CD4-positive, alpha-beta memory T cell (primary cell): ENCODE measurements at places on chromosomes 4 and X. TPM values are rescaled to one million over a fixed set of nuclear protein-coding genes. Genes with fewer than 3 reads are reported as not detected.

DNA sequence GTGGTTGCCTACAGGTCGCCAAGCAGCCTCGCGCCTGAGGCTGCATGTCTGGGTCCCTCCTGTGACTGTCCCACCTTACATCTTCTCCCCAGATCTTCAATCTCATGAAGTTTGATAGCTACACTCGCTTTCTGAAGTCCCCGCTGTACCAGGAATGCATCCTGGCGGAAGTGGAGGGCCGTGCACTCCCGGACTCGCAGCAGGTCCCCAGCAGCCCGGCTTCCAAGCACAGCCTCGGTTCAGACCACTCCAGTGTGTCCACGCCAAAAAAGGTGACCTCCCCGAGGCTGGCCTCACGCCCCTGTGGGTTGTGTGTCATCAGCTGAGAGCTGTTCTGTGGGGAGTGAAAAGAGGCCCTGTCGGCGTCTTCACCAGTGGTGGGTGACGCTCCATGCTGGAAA lies 24.9 kb upstream of the HGFAC start:
- DNase-seq: no peak
- H3K36me3 ChIP-seq: no peaks in the 10 kb centered on the region
- H3K4me1 ChIP-seq: no peaks in the 10 kb centered on the region
- no peaks in the 10 kb centered on the region for H3K27me3 ChIP-seq

- no peak overlapping the region for H3K27ac ChIP-seq
- DNase-seq: no peak
- no peaks in the 10 kb centered on the region for H3K36me3 ChIP-seq
Observed at GRCh38 chr4:159280442-159281172, 177.7 kb downstream of the RAPGEF2 start.

DNA sequence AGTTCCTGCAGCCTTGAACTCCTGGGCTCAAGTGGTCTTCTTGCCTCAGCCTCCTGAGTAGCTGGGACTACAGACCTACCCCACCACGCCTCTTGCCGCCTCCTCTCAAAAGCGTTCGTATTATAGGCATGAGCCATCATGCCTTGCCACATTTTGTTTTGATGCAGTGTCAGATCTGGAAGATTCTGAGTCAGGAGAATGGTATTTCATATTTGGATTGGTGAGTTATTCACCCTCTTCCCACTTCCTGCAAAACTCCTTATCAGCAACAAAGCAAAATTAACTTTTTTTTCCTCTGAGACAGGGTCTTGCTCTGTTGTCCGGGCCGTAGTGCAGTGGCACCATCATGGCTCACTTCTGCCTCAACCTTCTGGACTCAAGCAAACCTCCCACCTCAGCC lies 29.6 kb downstream of the REST start:
- H3K4me1 ChIP-seq: no peaks in the 10 kb centered on the region
- H3K36me3 ChIP-seq: peaks cover 3% of the 10 kb centered on the region
- DNase-seq: no peak
- no peak overlapping the region for H3K4me3 ChIP-seq
- no peaks in the 10 kb centered on the region for H3K27me3 ChIP-seq

DNA sequence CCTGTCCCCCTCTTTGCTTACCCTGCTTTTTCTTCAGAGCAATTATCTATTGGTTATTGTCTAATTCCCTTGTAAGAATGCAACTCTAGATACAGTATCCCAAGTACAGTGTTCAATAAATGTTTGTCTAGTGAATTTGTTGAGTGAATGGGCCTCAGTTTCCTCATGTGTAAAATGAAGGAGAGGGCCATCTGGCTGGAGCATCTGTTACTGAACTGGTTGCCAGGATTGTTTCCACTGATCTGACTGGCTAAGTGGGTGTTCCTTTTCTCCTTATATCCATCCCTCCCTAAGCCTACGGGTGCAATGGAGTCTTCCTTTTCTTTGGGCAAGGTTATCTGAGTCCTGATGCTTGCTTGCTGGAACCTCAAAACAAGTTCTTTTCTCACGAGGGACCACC lies 185.2 kb upstream of the RPS6KA3 start:
- no peaks in the 10 kb centered on the region for H3K36me3 ChIP-seq
- no peaks in the 10 kb centered on the region for H3K27me3 ChIP-seq
- DNase-seq: no peak
- H3K27ac ChIP-seq: no peak overlapping the region
- peaks cover 29% of the 10 kb centered on the region for H3K4me1 ChIP-seq

DNA sequence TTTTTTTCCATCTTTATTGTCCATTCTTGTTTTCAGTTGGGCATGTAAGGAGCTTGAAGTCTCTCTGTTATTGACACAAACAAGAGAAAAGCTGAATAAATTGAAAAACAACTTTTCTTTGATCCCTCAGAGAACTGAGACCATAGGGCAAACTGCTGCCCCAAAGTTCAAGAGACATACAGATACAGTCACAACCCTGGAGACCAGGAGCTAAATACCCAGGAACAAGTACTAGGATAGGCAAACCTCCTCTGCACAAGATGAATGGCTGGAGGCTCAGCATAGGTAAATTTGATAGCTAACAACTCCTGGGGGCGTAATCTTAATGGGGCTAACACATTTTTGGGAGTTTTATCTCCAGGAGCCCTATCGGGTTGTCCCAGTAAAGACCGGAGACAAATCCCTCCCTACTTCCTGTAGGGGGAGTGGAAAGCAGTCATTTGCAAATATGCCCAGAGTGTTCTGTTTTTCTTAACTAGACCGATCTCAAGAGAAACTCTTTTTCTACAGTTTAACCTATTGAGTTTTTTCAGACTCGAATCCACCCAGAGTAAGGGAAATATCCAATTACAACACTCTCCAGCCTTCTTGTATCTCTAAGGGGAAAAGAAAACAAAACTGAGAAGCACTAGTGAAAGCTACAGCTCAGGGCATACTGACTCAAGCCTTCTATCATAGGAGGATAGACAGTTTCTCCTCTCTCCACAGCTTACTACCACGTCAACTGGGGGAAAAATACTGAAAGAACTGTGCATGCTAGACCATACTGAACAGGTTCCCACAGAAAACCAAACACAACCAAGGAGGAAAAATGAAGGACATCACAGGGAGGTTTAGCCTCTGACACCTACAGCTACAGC lies 23.1 kb downstream of the MAGEA8 start:
- no peak overlapping the region for H3K4me3 ChIP-seq
- H3K27ac ChIP-seq: no peak overlapping the region
- no peaks in the 10 kb centered on the region for H3K27me3 ChIP-seq
- no peaks in the 10 kb centered on the region for H3K36me3 ChIP-seq

GRCh38 chr4:2322227-2322626 lies 60.3 kb upstream of the MXD4 start:
- no peaks in the 10 kb centered on the region for H3K27me3 ChIP-seq
- no peak overlapping the region for H3K27ac ChIP-seq
- no peak overlapping the region for H3K4me3 ChIP-seq

GRCh38 chrX:39477031-39477761 lies 620.6 kb downstream of the BCOR start:
- no peaks in the 10 kb centered on the region for H3K27me3 ChIP-seq
- no peak overlapping the region for H3K4me3 ChIP-seq

DNA sequence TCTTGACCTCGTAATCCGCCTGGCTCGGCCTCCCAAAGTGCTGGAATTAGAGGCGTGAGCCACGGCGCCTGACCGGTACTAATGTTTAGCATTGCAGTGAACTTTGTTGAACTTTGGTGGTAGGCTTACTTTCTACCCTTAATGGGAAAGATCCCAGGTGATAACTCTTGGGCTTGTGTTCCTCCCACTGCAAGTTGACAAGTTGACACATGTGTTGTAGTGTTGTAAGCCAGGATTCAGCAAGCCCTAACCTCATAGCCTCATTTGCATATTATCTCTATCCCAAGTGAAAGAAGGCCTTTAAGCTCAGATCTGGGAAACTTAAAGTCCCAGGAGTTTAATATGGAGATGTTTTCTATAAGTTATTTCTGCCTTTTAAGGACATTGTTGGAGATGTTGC lies 80.0 kb upstream of the CLCN4 start:
- no peak overlapping the region for H3K4me3 ChIP-seq
- no peak for DNase-seq

The ZAR1 gene
- total RNA-seq: not detected

The RBM46 gene
- not detected for total RNA-seq
